ENCODE measurements at places on chromosomes 2 and 18.

DNA sequence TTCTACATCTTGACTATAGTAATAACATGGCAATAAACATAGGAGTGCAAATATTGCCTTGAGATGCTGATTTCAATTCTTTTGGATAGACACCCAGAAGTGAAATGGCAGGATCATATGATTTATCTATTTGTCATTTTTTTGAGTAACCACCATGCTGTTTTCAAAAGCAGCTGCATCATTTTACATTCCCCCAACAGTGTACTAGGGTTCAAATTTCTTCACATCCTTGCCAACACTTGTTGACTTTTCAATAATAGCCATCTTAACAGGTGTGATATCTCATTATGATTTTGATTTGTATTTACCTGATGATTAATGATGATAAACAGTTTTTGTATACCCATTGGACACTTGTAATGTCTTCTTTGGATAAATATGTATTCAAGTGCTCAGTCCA lies 90.8 kb downstream of the STRADB start:
- DNase-seq: no peak

GRCh38 chr2:130825231-130825965 lies 11.3 kb upstream of the ARHGEF4 start:
- peak; percentile 72 for DNase-seq

GRCh38 chr18:67265464-67266245 lies 250.9 kb downstream of the DSEL start:
- no peak for DNase-seq

GRCh38 chr2:40859617-40860016 lies 407.7 kb upstream of the SLC8A1 start:
- no peak for DNase-seq

GRCh38 chr2:98524168-98524567 lies 79.5 kb downstream of the INPP4A start:
- no peak for DNase-seq

GRCh38 chr2:44956843-44957242 lies 15.3 kb downstream of the SIX3 start:
- no peak for DNase-seq

GRCh38 chr2:46951290-46952064 lies 35.9 kb upstream of the MCFD2 start:
- DNase-seq: no peak

GRCh38 chr2:162006337-162006736 lies 67.7 kb downstream of the DPP4 start:
- DNase-seq: no peak

GRCh38 chr18:6452194-6452593 lies 37.5 kb upstream of the L3MBTL4 start:
- DNase-seq: no peak

DNA sequence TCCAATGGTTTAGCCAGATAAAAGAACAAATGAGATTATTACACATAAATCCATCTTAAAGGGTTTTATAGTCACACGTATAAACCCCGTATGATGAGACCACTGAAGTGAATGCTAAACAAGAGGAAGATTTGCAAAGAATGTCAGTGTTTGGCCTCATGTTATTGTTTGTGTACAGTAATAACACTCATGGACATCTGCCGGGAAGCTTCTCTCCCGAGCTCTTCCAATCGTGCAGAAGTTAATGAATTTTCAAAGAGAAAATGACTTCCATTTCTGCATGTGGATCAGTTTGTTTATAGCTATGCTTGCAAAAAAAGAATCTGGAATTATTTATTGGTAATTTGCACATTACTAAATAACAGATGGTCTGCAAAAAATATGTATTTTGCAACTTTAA lies 88.5 kb upstream of the APCDD1 start:
- DNase-seq: no peak

DNA sequence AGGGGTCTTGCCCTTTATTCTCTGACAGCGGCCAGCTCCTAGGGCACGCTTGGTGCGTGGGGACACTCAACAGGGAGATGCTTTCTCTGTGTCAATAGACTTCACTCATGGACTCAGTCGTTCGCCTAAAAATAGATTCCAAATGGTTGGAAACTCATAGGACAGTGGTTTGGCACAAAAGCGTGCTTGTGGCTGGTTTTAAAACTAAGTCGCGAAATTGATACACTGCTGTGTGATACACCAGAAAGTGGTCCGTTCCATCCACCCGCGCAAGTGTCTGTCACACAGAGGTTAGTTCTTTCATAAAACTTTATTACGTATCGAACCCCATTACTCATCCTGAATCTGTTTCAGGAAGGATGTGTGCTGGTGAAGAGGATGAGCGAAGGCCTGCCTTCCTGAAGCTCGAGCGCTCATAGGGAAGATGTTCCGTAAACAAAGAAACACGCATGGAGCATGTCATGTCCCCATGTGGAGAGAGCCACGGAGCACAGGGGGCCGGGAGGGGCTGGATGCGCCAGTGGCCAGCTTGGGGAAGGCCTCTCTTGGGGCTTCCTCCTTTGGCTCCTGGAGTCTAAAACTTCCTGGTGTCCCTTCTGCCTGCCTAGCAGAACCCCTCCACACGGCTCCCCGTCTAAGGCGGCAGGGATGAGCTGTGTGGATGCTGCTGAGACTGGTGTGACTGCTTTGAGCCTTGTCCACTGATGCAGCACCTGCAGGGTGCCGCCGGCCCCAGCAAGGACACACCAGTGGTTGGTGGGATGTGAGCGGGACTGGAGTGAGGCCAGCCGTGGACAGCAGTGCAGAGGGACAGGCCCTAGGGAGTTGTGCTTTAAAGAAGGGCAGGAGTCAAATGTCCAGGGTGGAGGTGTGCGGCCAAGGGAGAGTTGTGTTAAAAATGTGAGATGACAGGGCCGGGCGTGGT lies 207.2 kb downstream of the GBX2 start:
- DNase-seq: no peak

- no peak for DNase-seq
These were observed 18.3 kb downstream of the HS6ST1 start for GRCh38 chr2:128300151-128301020.

DNA sequence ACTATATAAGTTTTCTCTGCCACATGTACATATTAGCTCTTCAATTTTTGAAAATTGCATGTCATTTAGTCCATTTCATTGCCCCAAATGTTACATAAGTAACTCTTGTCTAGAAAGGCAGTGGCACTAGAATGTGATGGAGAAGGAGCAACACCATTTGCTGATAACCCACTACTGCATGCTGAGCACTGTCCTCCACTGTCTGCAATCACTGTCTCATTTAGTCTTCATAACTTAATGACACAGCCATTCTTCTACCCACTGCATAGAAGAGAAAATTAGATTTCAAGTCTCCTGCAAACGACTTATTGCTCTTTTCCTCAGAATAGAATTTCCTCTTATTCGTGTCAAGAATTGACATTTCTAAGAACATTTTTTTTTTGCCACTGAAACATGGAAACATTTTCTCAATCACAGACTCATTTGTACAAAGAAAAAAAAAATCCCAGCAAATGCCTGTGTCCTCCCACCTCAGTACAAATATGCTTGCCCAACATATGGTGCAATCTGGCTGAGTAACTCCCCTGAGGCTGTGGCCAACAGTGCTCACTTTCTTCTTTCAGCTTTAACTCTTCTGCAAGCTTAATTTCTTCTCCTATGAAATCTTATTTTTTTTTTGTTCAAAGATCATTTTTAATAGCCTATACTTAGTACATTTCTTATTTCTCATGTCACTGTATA lies 768.6 kb upstream of the HS6ST1 start:
- no peak for DNase-seq

- DNase-seq: no peak
These were observed 60.8 kb downstream of the CEP192 start for GRCh38 chr18:13051950-13052349.

- no peak for DNase-seq
These were observed 83.1 kb upstream of the RBM44 start for GRCh38 chr2:237715459-237715947.

- no peak for DNase-seq
These were observed 4.0 kb upstream of the HOXD4 start for GRCh38 chr2:176147210-176147799.

DNA sequence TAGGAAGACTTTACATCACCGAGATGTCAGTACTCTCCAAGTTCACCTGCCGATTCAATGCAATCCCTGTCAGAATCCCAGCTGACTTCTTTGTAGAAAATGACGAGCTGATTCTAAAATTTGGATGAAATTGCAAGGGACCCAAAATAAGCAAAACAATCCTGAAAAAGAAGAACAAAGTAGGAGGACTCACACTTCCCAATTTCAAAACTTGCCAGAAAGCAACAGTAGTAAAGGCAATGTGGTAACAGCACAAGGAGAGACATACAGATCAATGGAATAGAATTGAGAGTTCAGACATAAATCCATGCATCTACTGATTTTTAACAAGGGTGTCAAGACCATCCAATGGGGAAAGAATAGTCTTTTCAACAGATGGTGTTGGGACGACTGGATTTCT lies 52.2 kb downstream of the SMAD7 start:
- no peak for DNase-seq

DNA sequence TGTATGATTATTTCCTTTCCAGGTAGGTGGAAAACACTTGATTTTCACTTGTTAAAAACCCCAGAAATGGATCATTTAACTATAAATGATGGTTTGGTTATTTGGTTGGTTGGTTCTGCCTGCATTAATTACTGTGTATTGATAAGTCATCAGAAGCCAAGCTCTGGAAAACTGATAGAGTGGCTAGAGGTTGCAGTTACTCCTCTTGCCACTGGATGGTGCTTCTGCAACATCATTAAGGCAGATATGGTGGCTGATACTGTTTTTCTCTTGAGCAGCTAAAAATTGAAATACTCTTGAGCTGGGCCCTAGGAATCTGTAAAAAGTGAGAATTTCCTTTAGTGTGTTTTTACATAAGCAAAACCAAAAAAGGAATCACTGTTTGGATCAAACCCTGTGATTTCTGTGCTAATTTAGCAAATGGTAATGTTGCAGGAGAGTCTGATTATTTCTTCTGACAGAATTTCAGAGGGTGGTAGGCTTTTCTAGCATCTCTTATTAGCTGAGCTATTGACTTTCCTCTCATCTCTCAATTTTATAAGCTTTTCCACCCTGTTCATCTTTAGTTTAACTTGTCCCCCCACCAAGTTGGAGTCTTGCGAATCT lies 54.3 kb downstream of the RAB10 start:
- no peak for DNase-seq

GRCh38 chr18:31424383-31424988 lies 23.1 kb upstream of the DSG3 start:
- no peak for DNase-seq

DNA sequence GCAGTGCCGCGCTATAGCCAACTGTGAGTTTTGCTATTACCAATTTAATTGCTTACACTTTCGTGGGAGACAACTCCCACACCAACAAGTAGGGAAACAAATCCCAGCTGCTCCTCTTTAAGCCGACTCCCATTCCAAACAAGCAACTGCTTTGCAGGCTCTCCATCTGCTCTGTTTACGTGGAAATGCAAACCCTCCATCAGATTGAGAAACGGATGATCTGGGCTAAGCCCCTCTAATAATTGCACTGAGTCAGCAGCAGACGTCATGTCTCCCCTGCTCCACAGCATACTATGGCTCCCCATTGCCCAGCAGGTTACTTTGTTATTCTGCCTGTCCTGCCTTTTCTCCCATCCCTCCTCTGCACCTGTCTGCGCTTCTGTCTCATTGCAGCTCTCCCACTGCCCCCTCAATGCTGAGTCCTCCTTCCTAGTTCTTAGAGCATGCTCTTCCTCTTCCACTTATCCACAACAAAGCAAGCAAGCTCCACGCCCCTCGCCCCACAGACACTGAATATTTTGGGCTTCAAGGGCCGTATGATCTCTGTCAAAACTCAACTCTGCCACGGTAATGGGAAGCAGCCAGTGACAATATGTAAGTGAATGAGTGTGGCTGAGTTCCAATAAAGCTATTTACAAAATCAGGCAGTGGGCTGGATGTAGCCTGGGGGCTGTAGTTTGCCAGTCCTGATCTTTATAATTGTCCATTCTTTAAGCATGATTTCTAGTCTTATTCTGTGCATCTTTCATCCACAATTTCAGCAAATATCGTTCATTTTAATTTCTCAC lies 39.5 kb upstream of the ARL4C start:
- DNase-seq: no peak

DNA sequence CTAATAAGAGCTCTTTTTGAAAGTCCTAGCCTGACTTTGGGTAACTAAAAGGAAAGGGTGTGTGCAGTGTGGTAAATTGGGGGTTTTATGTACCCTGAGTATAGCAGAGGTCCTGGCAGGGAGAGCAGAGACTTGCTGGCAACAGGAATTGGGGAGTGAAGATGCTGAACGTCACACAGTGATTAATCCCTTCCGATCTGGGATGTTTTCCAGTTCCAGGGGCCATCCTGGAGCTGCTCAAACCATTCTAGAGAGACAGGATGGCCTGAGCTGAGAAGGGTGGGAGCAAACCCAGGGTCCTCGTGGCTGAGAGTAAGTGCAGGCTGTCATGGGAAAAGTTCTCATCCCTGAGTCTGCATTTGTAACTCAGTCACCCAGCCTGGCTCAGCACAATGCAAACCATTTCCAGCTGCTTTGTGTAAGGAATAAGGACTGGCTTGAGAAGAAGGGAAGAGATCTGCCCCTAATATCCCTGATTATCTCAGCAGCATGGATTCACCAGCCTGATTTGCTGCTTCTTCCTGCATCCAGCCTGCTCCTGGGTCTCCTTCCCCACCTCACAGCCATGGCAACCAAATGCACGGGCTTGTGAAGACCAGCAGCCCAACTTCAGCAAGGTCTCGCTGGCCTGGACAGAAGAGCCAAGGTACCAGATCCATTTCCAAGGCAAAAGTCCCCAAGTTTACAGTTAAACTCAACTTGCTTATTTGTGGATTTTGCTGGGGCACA lies 47.1 kb upstream of the CELF4 start:
- DNase-seq: no peak

GRCh38 chr2:186913870-186914269 lies 64.9 kb upstream of the ZSWIM2 start:
- DNase-seq: no peak

DNA sequence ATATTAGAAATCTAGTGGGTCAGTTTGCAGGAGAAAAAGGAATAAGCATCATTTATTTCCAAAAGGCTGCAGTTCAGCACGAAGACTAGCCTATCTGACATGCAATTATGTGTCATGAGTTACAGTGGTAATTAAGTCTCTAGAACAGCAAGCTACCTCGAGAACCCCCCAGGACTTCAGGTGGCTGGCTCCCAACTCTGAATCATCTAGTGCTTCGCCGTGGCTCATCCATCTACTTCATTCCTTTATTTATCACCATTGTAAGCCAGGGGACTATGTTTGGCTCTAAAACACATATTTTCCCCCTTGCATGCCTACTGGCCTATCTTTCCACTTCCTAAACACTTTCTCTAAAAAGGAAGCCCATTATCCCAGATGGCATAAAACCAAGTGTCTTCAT lies 121.6 kb downstream of the TXNL1 start:
- DNase-seq: no peak

DNA sequence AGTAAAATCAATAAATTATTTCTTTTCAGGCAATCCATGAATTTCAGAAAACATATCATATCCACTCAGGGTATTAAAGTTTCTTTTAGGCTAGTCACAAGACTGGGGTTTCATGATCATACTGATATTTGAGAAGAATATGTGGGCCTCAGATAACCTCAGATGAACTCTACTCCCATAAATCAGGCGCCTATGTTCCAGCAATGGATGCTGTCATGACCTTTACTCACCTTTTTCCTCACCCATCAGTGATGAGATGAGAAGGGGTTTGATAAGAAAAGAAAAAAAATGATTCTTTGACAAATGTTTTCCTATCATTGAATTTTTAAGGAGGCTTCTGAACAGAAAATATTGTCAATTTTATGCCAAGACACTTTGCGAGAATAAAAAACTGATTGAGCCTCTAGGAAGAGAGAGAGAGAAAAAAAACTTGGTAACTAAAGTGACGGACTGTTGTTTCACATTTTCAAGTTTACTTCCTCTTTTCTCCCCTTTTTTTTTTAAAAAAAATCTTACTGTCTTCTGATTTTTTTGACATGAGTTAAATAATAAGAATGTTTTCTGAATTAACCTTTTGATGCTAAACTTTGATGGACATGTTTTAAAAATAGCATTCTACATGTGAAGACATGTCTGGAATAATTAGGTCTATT lies 309.1 kb upstream of the MAP2 start:
- DNase-seq: no peak
